Activated CD4-positive, alpha-beta T cell treated with anti-CD3 and anti-CD28 coated beads for 48 hours (primary cell): ENCODE measurements at places on chromosomes 6 and 20.

GRCh38 chr20:39326050-39326449 is 363.9 kb downstream of the DHX35 start:
- no peak for DNase-seq

DNA sequence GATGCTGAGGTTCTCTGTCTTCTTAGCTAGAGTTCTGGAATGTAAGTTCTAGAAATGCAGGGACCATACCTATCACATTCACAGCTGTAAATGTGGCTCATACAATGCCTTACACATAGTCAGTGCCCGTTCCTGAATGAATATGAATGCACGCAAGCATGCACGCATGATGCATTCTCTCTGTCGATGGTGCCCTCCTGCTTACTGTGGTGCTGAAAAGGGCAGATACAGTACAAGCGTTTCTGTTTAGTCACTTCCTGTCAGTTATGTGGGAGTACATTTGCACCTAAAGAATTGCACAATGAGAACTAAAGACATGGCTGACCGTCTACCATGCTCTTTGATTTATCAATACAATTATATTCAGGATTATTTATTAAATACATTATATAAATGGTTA is 152.2 kb upstream of the SOX4 start:
- peak; percentile 5 for DNase-seq

DNA sequence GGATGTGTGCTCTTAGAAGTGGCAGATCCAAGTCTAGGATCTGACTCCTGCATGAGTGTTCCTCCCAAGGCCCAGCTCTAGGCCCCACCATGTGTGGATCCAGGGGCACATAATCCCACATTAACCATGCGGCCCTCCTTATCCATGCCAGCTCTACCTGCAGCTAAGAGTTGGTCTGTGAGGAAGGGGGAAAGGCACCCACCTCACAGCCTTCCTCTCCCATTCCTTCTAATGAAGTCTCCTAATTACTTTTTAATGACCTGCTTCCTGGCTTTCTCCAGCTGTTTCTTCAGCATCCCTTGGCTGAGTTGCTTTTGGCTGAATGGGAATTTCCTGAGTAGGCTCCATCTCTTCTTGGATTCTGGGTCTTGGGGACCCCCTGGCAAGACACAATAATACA is 52.2 kb downstream of the NPEPL1 start:
- DNase-seq: no peak

DNA sequence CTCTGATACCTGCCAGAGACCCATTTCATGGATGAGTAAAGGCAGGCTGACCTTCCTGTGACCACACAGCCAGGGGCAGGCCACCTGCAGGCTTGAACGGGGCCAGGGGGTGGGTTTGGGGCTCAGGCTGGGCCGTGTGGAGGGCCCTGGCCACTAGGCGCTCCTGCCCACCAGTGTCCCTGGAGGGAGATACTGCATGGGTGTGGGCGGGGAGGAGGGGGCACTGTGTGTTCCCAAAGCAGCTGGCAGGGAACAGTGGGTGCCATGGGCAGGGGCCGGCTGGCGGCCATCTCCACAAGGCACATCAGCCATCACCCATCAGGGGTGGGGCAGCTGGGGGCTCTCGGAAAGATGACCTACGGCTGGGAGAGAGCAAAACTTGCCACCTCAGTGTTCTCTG is 15.4 kb downstream of the SRC start:
- no peak for DNase-seq

- DNase-seq: no peak
These were observed 964.6 kb downstream of the HACE1 start for GRCh38 chr6:103895136-103895535.

GRCh38 chr6:155381673-155382337 is 67.5 kb upstream of the TFB1M start:
- no peak for DNase-seq
